ENCODE measurements at places on chromosomes 11 and 22. TPM values are rescaled to one million over a fixed set of nuclear protein-coding genes. Genes with fewer than 3 reads are reported as not detected.

ACTN3 gene
- total RNA-seq, result not detected

TMEM184B gene
- total RNA-seq, result 22.7 TPM

SNAP29 gene
- 123 TPM for total RNA-seq

MS4A15 gene
- total RNA-seq, result not detected

TYMP gene
- total RNA-seq, result 2.6 TPM

ANGPTL5 gene
- total RNA-seq, result not detected

NRIP3 gene
- total RNA-seq, result 15.3 TPM

POU2AF2 gene
- not detected for total RNA-seq

DNA sequence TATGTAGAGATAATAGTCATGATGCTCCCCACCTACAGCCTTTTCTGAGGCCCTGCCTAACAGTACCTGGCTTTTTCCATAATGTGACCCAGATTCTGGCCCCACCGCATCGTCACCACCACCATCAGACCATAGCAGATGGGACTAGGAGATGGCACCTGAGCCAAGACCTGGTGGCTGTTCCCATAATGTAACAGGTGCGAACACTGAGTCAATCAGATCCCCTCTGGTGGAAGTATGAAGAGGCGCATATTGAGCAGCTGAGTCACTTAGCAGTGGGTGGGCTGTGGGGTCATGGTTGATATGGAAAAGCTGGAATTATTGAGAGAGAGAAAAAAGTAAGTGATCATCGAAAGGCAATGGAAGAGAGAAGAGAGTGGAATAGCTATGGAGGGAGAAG, 578.0 kb upstream of the CADM1 start:
- no peak for DNase-seq
- H3K27me3 ChIP-seq, result no peaks in the 10 kb centered on the region
- no peaks in the 10 kb centered on the region for H3K36me3 ChIP-seq

- H3K4me1 ChIP-seq, result peaks cover 13% of the 10 kb centered on the region
- no peak for DNase-seq
Measured at GRCh38 chr22:44188986-44189630, 8.4 kb downstream of the PARVG start.

DNA sequence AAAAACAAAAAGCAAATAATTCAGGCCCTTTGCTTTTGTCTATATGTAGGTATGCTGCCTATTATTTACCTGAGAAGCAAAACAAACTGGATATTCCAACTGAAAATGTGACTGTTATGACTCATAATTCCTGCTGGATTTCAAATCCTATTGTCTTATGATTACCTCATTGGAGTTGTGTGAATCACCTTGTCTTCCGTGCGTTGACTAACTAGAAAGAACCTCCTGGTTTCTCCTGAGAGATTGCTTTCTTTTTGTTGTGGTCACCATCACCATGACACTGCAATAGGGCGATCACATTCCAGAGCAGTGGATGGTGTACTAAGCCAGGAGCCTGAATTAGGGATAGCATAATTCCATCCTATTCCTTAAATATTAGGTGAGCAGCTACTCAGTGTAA, 23.0 kb upstream of the EXPH5 start:
- DNase-seq, result no peak
- H3K4me3 ChIP-seq, result no peak overlapping the region
- H3K4me1 ChIP-seq, result no peaks in the 10 kb centered on the region
- no peaks in the 10 kb centered on the region for H3K27me3 ChIP-seq

DNA sequence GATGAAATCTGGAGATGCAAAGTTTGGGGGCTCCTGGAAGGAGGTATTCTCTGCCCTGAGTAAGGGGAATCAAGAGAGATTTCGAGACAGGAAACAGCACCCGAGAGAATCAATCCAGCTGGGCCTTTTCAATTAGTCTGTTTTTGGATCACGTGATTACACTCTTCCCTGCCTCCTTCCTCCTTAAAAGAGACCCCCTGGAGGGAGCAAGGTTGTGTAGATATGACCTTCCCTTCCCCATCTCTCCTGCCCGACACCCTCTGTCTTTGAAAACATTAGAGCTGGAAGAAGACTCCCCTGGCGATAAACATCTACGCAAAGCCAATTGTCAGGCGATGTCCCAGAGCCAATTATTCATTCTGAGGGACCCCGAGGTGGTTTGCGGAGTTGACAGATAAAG, 407.9 kb downstream of the MIAT start:
- no peak overlapping the region for H3K4me3 ChIP-seq
- no peaks in the 10 kb centered on the region for H3K36me3 ChIP-seq
- DNase-seq, result no peak
- no peaks in the 10 kb centered on the region for H3K4me1 ChIP-seq
- H3K27me3 ChIP-seq, result peaks cover 2% of the 10 kb centered on the region

DNA sequence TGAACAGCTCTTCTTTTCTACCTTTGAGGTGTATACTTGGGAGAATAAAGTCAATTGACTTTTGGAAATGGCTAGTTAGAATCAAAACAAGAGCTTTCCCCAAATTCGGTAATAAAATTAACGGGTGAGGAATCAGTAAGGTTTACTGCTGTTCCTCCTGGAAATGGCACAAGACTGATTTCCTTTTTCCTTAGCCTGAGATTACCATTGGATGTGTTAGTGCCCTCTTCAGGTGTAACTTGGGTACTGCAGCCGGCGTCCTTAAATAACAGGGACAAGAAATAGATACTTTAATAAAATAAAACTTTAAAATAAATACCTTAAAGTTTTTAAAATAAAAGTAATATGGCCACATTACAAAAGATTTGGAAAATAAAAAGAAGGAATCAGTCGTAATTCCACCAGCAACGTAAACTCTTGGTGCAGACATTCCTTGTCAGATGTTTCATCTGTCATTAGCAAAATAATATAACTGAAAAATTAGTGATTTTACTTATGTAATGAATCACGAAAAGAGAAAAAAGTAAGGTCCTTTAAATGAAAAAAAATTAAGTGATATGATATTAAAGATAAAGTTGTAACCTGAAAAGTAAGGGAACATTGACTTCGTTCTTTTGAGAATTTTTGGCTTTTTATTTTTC, 29.7 kb downstream of the ZFTA start:
- H3K4me3 ChIP-seq, result no peak overlapping the region
- H3K36me3 ChIP-seq, result 0 out of 3 replicates have a peak, but pooled peaks cover 2% of the 10 kb centered on the region
- H3K4me1 ChIP-seq, result peaks cover 8% of the 10 kb centered on the region
- H3K27me3 ChIP-seq, result no peaks in the 10 kb centered on the region

DNA sequence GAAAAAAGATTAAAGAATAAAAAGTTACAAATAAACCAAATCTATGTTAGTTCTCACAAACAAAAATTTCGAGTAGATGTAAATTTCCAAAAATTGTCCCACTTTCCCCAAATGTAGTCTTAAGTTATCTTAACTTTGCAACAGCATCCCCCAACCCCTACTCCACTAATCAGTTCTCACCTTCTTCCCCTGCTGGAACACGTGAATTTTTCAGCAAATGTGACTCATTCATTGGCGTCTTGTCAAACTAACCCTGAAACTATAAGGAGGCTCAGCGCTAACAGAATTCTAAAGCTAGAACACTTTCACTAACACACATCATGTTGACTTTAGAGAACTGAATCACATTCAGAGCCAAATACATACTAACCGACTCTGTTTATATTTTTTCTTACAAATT, 46.1 kb downstream of the PHF21A start:
- H3K4me1 ChIP-seq, result peaks cover 15% of the 10 kb centered on the region
- DNase-seq, result peak; percentile 80
- H3K36me3 ChIP-seq, result peaks cover 5% of the 10 kb centered on the region
- H3K4me3 ChIP-seq, result no peak overlapping the region

GRCh38 chr11:128458321-128458720, 129.0 kb downstream of the ETS1 start:
- H3K4me1 ChIP-seq, result no peaks in the 10 kb centered on the region
- H3K36me3 ChIP-seq, result no peaks in the 10 kb centered on the region
- H3K4me3 ChIP-seq, result no peak overlapping the region
- H3K27ac ChIP-seq, result no peak overlapping the region
- no peak for DNase-seq

GRCh38 chr11:15106201-15106965, 8.3 kb upstream of the INSC start:
- no peak overlapping the region for H3K27ac ChIP-seq
- no peak overlapping the region for H3K4me3 ChIP-seq
- H3K27me3 ChIP-seq, result no peaks in the 10 kb centered on the region
- no peaks in the 10 kb centered on the region for H3K4me1 ChIP-seq
- peak; percentile 8 for DNase-seq

DNA sequence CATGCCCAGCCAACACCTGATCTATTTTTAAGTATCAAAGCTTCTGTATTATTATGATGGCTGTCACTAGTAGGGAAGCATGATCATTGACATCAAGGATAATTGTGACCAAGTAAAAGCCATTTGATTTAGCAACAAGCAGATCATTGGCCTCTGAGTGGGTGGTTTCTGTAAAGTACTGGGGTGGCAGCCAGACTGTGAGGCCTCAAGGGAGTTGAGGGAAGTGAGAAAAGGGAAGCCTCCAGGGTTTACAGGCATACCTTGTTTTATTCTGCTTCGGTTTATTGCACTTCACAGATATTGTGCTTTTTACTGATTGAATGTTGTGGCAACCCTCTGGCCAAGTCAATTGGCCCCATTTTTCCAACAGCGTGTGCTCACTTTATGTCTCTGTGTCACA, 60.1 kb downstream of the PRR5L start:
- no peak overlapping the region for H3K27ac ChIP-seq
- H3K4me1 ChIP-seq, result no peaks in the 10 kb centered on the region
- H3K36me3 ChIP-seq, result no peaks in the 10 kb centered on the region
- 0 out of 3 replicates have a peak, but pooled peaks cover 3% of the 10 kb centered on the region for H3K27me3 ChIP-seq
- DNase-seq, result no peak

GRCh38 chr11:20488352-20488751, 100.8 kb downstream of the PRMT3 start:
- peaks cover 5% of the 10 kb centered on the region for H3K4me1 ChIP-seq
- peaks cover 25% of the 10 kb centered on the region for H3K36me3 ChIP-seq
- no peak overlapping the region for H3K27ac ChIP-seq
- peak; percentile 40 for DNase-seq
- no peaks in the 10 kb centered on the region for H3K27me3 ChIP-seq

GRCh38 chr11:2661173-2662023, 38.4 kb downstream of the KCNQ1OT1 start:
- no peaks in the 10 kb centered on the region for H3K27me3 ChIP-seq
- no peak overlapping the region for H3K27ac ChIP-seq
- no peaks in the 10 kb centered on the region for H3K4me1 ChIP-seq
- H3K4me3 ChIP-seq, result no peak overlapping the region

GRCh38 chr11:87490671-87491070, 452.9 kb downstream of the TMEM135 start:
- H3K27ac ChIP-seq, result no peak overlapping the region
- no peaks in the 10 kb centered on the region for H3K36me3 ChIP-seq
- DNase-seq, result no peak
- no peaks in the 10 kb centered on the region for H3K4me1 ChIP-seq
- no peaks in the 10 kb centered on the region for H3K27me3 ChIP-seq

- H3K4me1 ChIP-seq, result no peaks in the 10 kb centered on the region
- H3K27ac ChIP-seq, result no peak overlapping the region
- H3K27me3 ChIP-seq, result peaks cover 42% of the 10 kb centered on the region
- no peak for DNase-seq
Measured at GRCh38 chr22:47593291-47593690, 830.8 kb downstream of the TBC1D22A start.

DNA sequence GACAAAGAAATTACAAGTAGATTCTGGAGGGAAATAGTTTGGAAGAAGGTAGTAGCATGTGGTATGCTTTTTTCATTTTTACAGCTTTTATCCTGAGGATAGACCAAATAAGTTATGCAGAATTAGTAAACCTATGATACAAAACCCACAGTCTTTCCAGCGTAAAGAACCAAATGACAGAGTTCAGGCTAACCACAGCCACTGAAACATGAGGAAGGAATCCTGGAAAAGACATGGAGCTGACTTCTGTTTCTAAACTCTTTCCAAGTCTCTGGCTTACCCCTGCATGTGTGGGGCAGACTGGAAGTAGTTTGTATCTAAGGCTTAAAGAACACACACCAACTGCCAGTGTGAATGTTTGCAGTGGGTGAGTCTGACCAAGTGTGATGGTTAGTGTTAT, 258.4 kb upstream of the TENM4 start:
- no peaks in the 10 kb centered on the region for H3K36me3 ChIP-seq
- no peak for DNase-seq
- no peaks in the 10 kb centered on the region for H3K4me1 ChIP-seq
- no peak overlapping the region for H3K27ac ChIP-seq
- no peak overlapping the region for H3K4me3 ChIP-seq
- no peaks in the 10 kb centered on the region for H3K27me3 ChIP-seq

DNA sequence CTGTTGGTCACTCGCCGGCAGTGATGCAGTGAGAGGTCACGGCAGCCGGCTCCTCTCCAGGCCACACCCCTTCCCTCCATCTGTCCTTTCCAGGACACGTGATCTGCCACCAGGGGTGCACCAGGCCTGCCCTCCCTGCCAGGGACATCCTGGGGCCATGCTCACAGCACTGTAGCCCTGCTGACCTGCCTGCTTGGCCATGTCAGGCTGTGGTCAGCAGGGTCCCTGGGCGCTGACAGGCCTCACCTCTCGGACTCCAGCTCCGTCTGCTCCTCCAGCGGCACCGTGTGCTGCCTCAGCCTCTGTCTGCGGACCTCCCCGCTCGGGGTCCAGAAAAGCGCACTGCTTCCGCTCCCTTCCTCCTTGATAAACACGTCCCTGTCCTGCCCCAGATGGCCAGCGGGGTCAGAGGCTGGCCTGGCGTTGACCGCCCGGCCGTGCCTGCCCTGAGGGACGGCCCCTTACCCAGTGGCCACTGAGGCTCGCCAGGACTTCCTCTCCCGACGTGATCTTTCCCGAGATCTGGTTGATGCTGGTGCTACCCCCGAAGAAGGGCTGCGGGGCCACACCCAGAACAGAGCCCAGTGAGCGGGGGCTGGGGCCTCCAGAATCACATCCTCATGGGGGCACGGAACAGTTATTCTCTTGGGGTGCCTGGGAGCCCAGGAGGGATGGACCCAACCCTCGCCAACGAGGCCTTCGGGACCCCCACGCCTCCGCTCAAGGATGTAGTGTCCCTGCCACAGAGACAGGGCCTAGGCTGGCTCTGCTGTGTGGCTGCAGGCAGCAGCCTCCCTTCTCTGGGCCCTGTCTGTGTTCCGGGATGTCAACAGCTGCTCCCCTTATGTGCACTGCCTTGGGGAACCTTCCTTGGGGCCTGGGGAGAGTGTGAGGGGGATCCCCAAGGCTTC, 36.3 kb upstream of the CARS1 start:
- H3K4me1 ChIP-seq, result no peaks in the 10 kb centered on the region
- H3K27ac ChIP-seq, result no peak overlapping the region
- no peaks in the 10 kb centered on the region for H3K36me3 ChIP-seq
- H3K4me3 ChIP-seq, result no peak overlapping the region
- no peaks in the 10 kb centered on the region for H3K27me3 ChIP-seq

GRCh38 chr11:128757886-128758612, 64.2 kb downstream of the FLI1 start:
- H3K4me1 ChIP-seq, result no peaks in the 10 kb centered on the region
- H3K4me3 ChIP-seq, result no peak overlapping the region

DNA sequence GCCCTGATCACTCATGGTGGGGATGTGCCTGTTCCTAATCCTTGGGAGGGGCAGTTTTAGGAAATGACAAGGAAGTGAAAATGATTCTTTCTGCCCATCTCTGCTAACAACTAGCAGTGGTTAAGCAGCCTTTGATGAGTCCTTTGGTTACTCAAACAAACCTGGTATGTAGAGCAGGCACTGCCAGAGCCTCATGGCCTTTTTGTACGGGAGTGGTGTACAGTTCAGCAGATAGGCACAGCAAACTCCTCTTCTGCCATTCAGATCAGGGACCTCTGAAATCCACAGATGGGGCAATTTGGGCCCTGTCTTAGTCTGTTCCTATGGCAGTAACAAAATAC, 66.2 kb downstream of the FZD4 start:
- no peak for DNase-seq
- H3K36me3 ChIP-seq, result no peaks in the 10 kb centered on the region
- H3K27me3 ChIP-seq, result peaks cover 5% of the 10 kb centered on the region
- H3K4me3 ChIP-seq, result no peak overlapping the region
- no peak overlapping the region for H3K27ac ChIP-seq

- peak overlapping the region; percentile 4 for H3K4me3 ChIP-seq
- peak; percentile 27 for DNase-seq
- peak overlapping the region; percentile 89 for H3K27ac ChIP-seq
- peaks cover 3% of the 10 kb centered on the region for H3K36me3 ChIP-seq
- H3K4me1 ChIP-seq, result peaks cover 19% of the 10 kb centered on the region
- no peaks in the 10 kb centered on the region for H3K27me3 ChIP-seq
Measured at GRCh38 chr11:78414321-78415051, 3.1 kb downstream of the GAB2 start.

Data from K562 (cell line).